Posterior cingulate gyrus (tissue), 11 donors: ENCODE measurements at places on chromosomes 11 and 22.
A peak's percentile ranks its signal among the peaks of the same experiment; 100 is the strongest.

GRCh38 chr11:112995423-112996090 lies 34.3 kb downstream of the NCAM1 start:
- no peak for DNase-seq

DNA sequence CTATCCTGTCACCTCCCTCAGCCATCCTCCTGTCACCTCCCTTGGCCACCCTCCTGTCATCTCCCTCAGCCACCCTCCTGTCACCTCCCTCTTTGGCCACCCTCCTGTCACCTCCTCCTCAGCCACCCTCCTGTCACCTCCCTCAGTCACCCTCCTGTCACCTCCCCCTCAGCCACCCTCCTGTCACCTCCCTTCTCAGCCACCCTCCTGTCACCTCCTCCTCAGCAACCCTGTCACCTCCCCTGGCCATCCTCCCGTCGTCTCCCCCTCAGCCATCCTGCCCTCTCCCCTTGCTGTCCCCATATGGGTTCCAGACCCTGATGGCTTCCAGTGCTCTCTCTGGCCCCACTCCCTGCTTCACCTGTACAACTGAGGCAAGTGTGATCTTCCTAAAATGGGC lies 61.8 kb downstream of the SCUBE1 start:
- no peak for DNase-seq

- peak; percentile 51 for DNase-seq
Measured at GRCh38 chr11:125950178-125950490, 4.3 kb downstream of the VSIG10L2 start.

DNA sequence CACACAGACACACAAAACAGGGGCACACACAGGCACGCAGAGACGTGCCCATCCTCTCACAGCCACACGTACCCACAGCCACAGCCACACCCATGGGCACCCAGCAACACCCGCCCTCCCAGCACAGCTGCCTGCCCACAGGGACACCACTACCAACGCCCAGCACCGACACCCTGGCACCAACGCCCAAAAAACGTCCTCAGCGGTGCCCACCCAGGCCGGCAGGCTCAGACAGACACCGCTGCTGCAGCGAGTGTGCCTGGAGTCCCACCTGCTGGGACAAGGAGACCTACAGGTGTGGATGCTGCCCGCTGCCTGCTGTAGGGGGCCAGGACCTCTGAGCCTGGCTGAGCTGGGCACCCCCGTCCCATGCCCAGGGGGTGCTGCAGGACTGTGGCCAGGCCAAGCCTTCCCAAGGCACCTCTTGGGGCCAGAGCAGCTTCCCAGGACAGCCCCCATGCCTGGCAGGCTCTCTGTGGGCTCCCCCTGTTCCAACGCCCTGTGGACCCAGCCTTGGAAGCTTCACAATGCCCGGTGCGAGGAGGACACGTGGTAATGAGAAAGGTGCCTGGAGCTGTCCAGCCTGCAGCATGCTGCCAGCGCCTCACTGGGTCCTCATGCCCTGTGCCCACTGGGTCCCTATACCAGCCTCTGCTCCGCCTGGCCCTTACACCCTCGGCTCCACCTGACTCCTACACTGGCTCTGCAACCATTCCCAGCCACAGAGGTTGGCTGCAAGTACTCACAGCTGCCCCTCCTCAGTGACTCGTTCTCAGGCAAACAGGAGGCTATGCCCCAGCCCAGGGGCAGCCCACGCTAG lies 45.8 kb upstream of the TH start:
- DNase-seq: peak; percentile 69

GRCh38 chr22:50673231-50674129 lies 857 bp downstream of the SHANK3 start:
- DNase-seq: peak; percentile 92
